Smooth muscle cell of trachea (primary cell): ENCODE measurements at places on chromosomes 4 and X. TPM values are rescaled to one million over a fixed set of nuclear protein-coding genes. Genes with fewer than 3 reads are reported as not detected.

Gene DOK7
- 0.17 TPM in 1 of 2 replicates, not detected in the other for total RNA-seq

Gene EDNRA
- 4.5 and 6.9 TPM in 2 replicates for total RNA-seq

Gene UGT2B7
- under 0.01 TPM in 1 of 2 replicates, not detected in the other for total RNA-seq

Gene ZBTB49
- total RNA-seq = 2.6 and 2.9 TPM in 2 replicates

Gene IL13RA2
- total RNA-seq = 44.8 and 103 TPM in 2 replicates

Gene PABPC4L
- 0.17 and 0.58 TPM in 2 replicates for total RNA-seq

Gene POU3F4
- total RNA-seq = not detected in 2 replicates

Gene PCDH7
- total RNA-seq = 8.9 and 10.3 TPM in 2 replicates

Gene FRMPD4
- total RNA-seq = 2.3 and 2.8 TPM in 2 replicates

Gene CASP3
- total RNA-seq = 17.9 and 23.1 TPM in 2 replicates

Gene HTRA3
- 7.7 and 22.8 TPM in 2 replicates for total RNA-seq

Gene HSFX3
- not detected in 2 replicates for total RNA-seq

Gene ADAMTS3
- total RNA-seq = 4.0 and 5.1 TPM in 2 replicates

Gene AMBN
- not detected in 2 replicates for total RNA-seq

Gene TLR6
- total RNA-seq = 1.3 and 2.5 TPM in 2 replicates

Gene NUDT9
- total RNA-seq = 13.7 and 16.4 TPM in 2 replicates
